ENCODE measurements at places on chromosomes 12 and 14.

DNA sequence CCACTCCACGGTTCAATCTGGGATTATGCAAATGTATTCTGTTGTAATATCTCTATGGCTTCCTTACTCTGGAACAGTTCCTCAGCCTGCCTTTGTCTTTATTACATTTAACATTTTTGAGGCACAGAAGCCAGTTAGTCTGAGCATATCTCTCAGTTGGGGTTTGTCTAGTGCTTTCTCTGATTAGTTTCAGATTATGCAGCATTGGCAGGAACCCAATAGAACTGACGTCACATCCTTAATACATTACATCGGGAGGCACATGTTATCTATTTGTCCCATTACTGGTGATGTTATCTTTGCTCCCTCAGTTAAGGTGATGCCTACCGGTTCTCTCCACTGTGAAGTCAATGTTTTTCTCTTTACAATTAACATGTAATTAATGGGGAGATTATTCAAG lies 62.4 kb downstream of the PPM1A start:
- no peak for DNase-seq

GRCh38 chr14:68112442-68112841 lies 292.9 kb downstream of the RAD51B start:
- no peak for DNase-seq

DNA sequence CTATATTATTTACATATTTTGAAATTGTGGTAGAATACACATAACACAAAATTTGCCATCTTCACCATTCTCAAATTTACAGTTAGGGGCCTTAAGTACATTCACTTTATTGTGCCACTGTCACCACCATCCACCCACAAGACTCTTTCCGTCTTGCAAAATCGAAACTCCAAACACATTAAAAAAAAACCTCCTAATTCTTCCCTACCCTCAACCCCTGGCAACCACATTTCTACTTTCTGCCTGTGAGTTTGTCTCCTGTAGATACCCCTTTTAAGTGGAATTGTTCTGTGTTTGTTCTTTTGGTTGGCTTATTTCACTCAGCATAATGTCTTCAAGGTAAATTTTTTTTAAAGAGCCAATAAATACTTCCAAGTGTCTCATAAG lies 31.6 kb upstream of the AMIGO2 start:
- no peak for DNase-seq

- no peak for DNase-seq
These were observed 4.5 kb downstream of the ARHGDIB start for GRCh38 chr12:14956905-14957304.

DNA sequence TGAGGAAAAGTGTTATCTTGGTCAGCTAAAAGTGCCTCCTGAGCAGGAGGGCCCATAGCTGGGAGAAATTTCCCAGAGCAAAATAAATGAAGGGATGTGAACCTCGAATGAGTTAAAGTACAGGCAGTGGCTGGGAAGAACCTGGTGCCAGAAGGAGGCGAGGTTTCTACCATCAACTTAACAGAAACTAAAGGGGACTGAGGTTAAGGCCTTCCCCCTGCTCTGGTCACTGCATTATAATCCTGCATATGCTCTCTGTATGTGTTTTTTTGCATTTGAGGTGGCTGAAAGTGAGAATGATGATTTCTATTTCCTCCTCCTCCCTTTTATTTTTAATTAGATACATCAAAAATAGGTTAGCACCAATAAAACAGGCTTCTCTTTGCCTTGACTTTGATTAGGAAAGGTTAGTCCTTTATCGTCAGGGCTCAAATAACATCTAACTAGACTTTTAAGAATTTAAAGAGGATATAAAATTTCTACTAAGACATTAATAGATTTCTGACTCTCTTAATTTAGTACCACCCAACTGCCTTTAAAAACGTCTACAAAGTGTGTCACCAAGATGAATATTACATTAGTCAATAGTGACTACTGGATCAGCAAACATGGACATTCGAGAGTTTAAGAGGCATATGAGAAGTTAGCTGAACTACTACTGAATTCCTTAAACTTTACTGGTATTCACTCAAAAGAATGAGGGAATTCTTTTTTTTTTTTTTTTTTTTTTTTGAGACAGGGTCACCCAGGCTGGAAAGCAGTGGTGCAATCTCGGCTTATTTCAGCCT lies 49.2 kb downstream of the GALNT4 start:
- DNase-seq, result no peak

DNA sequence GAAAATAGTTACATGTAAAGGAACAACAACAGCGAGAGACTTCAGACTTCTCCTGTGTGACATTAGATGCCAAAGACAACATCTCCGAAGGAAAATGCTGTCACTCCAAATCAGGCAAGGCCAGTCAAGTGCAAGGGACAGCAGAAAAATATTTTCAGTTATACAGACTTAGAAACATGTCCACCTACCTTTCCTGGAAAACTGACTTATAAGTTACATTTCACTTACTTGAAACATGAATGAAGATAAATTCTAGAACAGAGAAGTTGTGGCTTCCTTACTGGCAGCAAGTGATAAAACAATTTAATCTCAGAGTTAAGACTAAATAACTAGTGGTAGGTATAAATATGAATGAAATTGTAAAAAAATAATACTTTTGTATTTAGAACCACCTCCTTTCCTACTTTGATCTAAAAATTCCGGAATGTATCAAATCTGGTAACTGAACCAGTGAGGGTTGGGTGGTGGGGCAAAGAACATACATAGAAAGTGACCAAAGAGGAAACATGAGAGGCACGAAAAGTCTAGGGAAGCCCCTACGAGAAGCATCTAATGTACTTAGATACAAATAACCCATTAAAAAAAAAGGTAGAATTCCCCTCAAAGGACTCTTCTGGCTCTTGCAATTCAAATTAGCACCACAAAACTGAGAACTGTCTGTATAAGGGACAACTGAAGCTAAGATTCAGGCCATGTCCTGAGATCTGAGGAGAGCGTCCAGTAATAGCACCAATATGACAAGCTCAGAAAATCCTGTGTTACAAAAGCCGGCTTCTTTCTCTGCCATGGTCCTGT lies 21.2 kb downstream of the MTHFD1 start:
- DNase-seq, result no peak

DNA sequence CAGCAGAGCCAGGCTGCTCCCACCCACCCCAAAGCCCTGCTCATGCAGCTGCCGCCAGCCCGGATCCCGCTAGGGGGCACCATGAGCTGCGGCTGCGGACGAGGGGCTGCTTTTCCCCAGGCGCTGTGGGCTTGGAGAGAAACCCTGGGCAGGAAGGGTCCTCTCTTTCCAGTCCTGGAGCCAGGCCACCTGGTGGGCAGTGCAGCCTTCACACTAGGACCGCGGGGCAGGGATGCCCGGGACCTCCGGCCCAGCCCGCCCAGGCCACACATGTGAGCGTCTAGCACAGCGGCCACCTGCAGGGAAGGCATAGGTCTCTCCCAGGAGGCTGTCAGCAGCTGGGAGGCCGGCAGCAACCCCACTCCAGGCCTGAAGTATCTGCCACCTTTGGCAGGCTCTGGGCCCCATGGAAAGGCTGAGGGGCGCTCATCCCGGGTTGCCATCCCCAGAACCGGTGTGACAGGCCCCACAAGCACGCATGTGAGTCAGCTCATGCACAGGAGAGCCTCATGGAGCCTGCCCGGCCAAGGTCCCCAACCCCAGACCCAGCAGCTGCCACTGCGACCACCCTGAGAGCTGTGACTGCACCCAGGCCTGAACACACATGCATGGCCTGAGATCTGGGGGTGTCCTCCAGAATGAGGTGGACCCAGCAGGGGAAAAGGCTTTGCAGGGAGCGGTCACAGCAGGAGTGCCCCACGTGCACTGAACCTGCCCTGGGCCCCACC lies 280.0 kb upstream of the RTL1 start:
- no peak for DNase-seq

DNA sequence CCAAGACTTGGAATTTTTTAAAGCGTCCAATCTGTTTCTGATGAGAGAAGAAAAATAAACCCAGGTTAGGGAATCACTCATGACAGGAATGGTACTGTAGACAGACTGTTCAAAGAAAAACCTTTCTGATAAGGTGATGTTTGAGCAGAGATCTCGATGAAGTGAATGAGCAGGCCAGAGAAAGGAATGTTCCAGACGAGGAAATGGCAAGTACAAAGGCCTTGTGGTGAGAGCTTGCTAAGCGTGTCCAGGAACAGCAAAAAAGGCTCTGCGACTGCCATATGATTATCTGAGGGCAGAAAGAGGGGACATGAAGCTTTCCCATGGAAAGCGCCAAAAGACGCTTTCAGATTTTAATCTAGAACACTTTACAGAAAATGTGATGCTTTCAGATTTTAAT lies 458.4 kb upstream of the SOX5 start:
- no peak for DNase-seq

DNA sequence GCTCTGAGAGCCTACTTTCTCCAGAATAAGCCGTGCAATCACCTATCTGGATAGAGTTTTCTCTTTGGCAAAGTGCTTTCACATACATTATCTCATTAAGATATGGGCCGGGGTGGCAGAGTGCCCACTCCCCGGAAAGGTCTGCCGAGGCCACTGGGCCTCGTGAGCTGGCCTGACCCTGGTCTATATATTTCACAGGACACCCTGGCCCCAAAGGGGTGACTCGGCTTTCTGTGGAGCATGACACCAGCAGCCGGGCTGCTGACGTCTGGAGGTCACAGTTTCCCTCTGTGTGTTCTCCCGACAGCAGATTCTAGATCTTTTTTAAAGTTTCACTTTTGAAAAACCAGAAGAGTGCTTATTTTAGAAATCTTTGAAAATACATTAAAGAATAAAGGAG lies 27.9 kb upstream of the ATP2A2 start:
- no peak for DNase-seq

DNA sequence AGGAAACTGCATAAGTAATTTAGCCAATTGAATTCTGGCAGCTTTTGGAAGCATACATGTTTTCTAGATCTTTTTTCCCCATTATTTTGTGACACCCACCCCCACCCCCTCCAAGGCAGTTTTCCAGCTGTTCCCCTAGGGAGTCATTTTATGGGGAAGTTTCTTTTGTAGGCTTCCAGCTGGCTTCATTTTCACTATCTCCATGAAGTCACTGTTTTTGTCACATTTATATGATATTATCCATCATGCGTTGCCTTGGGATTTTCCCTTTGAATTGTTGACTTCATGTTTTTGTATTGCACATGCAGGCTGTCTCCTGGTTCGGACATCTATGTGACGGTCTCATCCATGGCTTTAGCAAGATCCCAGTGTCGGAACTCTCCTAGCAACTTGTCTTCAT lies 233.6 kb upstream of the RGS6 start:
- no peak for DNase-seq

DNA sequence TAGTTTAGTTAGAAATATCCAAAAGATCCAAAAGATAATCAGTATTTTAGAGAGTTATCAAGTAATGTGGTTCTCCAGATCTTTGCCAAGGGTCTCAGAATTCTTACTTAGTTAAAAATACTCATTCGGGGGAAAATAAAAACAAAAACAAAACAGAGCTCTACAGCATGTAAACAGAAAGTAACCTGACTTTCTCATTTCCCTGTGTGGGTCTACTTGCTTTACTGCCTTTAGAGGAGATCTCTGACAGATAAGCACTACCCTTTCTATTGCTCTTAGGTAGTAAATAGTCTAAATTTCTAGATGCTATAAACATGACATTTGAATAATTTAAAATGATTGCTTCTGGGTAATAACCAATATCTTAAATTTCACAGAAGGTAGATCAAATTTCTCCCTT lies 371.8 kb downstream of the RPL10L start:
- DNase-seq, result no peak

- no peak for DNase-seq
These were observed 90.9 kb upstream of the PKP2 start for GRCh38 chr12:32987512-32987911.

- peak; percentile 12 for DNase-seq
These were observed 1206.0 kb upstream of the FLRT2 start for GRCh38 chr14:84323978-84324377.

DNA sequence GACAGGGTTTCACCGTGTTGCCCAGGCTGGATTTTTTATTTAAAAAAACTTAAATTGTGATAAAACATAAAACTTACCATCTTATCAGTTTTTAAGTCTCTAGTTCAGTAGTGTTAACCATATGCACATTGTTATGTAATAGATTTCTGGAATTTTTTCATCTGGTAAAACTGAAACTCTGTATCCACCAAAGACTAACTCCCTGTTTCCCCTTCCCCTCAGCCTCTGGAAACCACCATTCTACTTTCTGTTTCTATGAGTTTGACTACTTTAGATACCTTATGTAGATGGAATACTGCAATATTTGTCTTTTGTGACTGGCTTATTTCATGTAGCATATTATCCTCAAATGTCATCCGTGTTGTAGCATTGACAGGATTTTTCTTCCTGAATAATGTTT lies 12.8 kb upstream of the PLEKHG3 start:
- DNase-seq, result no peak

DNA sequence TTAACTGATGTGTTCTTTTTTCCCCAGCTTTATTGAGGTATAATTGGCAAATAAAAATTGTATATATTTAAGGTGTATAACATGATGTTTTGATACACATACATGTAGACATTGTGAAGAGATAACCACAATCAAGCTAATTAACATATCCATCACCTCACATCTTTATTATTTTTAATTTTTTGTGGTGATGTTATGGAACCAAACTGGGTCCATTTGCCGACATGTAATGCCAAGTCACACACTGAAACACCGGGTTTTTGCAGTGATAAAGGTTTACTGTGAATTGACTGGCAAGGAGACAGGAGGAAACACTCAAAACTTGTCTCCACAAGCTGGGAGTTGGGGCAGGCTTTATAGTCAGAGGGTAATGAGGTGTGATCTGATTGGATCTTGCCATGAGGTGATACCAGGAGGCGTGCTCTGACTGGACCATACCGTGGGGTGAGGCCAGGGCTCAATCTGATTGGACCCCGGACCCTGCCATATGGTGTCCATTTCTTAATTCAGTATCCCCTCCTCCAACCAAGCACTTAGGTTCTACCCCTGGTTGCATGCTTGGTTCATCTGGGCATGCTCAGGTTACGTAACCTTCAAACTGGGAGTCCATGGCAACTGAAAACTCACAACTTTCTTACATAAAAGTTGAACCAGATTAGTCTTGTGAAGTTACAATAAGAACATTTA lies 11.8 kb upstream of the WSCD2 start:
- DNase-seq, result no peak

DNA sequence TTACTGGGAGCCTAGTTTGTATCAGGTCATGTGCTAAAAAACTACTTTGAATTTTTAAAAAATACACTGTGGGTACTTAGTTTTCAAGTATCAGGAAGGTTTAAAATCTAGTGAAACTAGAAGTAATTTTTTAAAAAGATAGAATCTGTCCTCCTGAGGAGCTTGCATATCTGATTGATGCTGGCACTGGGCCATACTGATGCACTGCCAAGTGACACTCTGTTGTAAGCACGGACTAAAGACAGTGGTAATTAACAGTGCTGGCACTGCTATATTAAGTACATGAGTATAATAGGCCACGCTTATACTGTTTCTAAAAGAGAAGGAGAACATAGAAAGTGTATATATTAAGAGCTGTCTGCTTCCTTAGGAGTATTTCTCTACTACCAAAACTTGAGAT lies 10.0 kb upstream of the TBC1D30 start:
- no peak for DNase-seq

- no peak for DNase-seq
These were observed 71.7 kb downstream of the IGF1 start for GRCh38 chr12:102408487-102409297.

DNA sequence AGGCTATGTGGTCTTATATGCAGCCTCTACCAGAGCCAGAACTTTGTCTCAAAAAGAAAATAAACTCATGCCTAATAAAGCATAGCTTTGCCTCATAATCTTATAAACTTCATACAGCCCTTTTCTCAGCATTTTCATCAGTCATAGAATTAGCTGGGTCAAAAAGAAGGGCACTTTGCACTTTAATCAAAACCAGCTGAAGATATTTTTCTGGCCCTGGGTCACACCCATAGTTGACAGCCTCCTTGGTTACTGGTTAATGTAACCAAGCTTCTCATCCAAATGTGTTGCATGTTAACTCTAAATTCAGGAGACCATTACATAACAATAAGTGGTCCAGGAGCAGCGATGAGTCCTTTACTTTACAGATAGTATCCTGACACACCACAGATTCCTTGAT lies 558.2 kb downstream of the FLRT2 start:
- DNase-seq, result no peak
